ENCODE measurements at places on chromosomes 16 and 17.
A peak's percentile ranks its signal among the peaks of the same experiment; 100 is the strongest.

GRCh38 chr16:51416926-51417325 lies 265.9 kb upstream of the SALL1 start:
- no peak for DNase-seq

DNA sequence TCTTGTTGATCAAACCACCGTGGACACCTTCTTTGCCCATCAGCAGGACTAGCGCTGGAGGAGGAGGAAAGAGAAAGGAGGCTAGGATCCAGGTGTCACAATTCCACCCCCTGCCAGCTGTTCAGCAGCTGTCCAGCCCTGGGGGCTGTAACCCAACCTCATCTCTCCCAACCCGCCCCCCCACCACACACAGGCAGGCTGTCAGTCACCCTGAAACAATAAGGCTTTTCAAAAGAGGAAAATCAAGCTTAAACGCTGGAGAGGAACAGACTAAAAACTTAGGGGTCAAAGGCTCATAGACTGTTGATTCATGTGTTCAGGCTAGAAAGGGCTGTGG lies 2.4 kb downstream of the PFN1 start:
- no peak for DNase-seq

GRCh38 chr17:79779661-79780365 lies 1.9 kb downstream of the CBX2 start:
- no peak for DNase-seq

- DNase-seq = no peak
Measured at GRCh38 chr17:82536512-82537201, 17.1 kb downstream of the FOXK2 start.

- DNase-seq = no peak
Measured at GRCh38 chr16:4111748-4112696, 4.2 kb downstream of the ADCY9 start.

DNA sequence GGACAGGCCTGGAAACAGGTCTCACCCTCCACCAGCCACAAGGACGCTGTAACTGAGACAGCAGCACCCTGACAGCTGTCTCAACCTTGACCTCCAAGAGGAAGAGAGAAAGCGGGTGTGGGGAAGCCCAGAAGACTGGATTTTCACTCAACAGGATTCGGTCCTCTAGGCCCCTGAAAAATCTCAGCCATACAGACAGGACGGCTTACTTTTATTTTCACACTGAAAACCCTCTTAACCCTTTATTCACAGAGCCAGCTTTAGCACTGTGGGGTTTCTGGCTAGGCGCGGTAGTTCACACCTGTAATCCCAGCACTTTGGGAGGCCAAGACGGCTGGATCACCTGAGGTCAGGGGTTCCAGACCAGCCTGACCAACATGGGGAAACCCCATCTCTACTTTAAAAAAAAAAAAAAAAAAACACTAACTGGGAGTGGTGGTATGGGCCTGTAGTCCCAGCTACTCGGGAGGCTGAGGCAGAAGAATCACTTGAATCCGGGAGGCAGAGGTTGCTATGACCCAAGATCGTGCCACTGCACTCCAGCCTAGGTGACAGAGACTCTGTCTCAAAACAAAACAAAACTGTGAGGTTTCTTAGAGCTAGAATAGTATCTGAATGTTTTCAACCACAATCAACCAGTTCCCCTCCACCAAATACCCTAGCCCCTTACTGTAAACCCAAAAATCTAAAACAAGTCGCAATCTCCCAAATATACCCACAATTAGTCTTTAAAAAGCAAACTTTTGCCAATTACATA lies 5.3 kb downstream of the ANKRD11 start:
- DNase-seq = peak; percentile 40

DNA sequence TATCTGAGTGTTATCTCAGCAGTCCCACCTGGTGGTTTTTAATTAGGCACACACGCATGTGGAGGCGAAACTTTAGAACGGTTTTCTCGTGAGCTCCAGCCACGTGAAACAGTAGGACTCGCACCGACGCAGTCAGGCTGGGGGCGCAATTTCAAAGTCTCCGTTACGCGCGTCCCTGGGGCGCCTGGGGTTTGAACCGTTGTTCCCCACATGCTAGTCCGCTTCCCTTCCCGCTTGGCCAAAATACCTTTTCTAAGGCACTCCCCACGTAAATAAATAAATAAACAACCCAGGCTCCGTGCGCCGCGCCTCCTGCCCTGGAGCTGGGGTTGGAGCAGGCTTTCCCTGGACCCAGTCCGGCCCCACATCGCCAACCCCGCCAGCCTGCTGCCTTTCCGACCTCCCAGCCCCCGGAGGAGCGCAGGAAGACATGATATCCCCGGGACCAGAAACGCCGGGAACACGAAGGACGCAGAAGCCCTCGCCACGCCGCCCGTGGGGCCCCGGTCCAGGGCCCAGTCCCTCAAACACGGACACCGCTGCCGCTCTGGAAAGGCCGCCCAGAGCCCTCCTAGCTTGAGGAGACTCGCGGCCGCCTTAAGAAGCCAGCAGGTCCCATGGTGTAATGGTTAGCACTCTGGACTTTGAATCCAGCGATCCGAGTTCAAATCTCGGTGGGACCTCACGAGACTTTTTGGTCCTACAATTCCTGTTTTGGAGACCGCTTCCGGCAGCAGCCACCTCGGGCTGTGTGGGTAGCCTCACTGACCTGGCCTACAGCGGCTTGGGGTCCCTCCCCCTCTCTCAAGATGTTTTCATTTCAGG lies 18.2 kb downstream of the GNGT2 start:
- DNase-seq = peak; percentile 89

- DNase-seq = peak; percentile 48
Measured at GRCh38 chr17:82839617-82840292, at the start of gene ZNF750. TSS of gene ZNF750 (minus strand) at chr17:82840022. CDS start at chr17:82832454, 7,568 bp downstream.
